ENCODE measurements at places on chromosomes 11 and 22.

GRCh38 chr11:78688460-78688859 lies 113.8 kb upstream of the NARS2 start:
- DNase-seq = no peak

GRCh38 chr22:27597703-27598444 lies 203.7 kb downstream of the MN1 start:
- DNase-seq = no peak

- DNase-seq = no peak
Observed at GRCh38 chr11:6635082-6635932, 16.1 kb upstream of the TPP1 start.

DNA sequence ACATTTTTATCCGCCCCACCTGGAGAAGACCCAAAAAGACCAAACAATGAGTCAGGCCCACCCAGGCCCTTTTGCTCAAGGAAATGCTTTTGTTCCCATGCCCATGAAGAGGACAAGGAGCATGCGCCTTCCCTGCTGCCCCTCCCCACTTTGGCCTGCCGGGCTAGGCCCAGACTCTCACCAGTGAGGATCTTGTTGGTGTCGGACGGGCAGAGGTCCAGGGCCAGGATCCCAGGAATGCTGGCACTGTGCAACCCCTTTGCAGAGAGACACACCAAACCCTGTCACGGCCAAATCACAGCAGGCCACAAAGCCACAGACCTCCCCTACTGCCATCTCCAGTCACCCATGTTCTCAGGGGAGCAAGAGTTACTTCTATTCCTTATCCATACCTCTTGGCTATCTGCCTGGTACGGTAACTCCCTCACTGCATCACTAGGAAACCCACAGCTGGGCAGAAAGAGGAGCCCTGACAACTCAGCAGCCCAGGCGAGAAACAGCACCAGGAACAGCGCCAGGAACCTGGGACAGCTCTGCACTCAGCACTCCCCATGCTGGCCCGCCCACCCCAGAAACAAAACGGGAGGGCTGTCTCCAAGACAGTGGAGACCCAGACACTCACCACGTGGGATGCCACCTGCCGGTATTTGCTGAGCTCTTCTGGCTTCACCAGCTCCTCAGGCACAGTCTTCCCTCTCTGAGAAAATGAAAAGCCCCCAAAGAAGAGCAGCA lies 5.5 kb downstream of the PRPF19 start:
- DNase-seq = no peak

GRCh38 chr11:76849376-76849775 lies 11.3 kb upstream of the ACER3 start:
- DNase-seq = no peak

DNA sequence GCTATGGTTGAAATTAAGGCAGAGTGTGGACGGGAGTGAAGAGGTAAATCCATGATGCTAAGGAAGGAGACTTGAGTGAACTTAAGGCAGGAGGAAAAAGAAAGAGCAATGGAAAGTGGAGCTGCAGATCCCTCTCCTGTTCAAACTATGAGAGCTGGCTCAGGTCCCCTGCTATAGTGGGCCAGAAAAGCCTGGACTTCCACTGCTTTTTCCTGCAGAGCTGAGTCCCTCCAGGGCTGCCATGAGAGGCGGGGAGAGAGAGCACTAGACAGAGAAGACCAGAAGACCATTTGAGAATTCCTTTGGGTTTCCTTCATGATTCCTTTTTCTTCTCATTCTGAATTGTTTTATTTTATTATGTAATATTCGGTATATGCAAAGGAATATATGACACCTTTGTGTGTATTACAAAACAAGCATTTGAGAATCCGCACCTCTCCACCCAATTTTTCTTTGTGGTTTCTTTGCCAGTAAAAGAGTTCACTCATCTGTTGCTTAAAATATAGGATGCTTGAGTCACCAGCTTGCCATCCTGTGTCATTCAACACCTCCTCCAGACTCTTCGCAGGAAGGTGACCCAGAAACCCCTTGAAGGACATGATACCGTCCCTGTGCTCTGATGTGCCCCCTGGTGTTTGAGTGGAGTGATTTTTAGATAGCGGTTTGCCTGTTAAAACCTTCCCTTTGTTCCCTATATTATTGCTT lies 24.4 kb downstream of the SREBF2 start:
- DNase-seq = no peak

DNA sequence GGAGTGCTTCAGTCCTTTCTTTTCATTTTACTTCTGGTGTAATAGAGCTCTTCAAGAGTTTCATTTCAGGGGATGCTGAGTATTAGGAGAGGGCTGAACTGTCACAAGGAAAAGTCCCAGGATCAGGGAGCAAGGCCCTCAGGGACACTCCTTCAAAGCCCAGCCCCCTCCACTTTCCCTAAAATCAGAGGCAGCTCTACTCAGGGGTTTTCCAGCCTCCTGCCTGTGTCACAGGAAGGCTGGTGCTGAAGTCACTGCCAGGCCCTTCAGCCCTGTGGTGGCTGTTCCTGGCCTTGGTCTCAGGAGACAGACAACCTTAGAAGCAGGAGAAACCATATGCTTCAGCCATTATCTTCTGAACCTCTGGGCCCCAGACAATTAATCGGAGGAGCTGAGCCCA lies 36.4 kb upstream of the KIRREL3 start:
- DNase-seq = no peak

DNA sequence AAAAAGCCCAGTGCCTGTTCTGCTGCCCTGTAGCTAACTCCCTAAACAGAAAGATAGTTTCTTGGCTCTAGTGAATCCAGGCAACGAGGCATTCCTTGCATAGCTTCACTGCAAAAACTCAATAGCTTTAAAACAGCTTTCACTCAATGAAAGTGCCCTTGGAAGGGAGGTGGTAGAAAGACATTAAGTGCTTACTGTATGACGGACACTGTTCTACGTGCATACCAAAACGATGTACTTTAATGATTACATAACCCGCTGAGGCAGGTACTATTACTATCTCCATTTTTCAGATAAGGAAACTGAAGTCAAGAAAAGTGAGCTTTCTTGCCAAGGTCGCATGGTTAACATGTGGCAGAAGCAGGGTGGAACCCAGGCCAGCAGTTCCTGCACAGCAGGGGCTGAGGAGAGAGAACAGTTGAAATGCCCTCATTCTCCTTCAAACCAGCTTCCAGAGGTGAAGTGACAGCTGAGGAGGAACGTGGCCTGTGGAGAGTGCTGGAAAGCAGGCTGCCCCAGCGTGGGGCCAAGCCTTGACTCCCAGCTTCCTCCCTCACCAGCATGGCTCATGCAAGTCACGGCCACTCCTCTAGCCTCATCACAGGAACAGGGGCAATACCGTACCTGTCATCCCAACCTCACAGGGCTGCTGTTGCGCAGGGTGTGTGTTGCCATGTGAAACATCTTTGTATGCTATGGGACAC lies 227.5 kb upstream of the NARS2 start:
- no peak for DNase-seq

GRCh38 chr11:66886671-66887221 lies 29.9 kb downstream of the LRFN4 start:
- DNase-seq = no peak

DNA sequence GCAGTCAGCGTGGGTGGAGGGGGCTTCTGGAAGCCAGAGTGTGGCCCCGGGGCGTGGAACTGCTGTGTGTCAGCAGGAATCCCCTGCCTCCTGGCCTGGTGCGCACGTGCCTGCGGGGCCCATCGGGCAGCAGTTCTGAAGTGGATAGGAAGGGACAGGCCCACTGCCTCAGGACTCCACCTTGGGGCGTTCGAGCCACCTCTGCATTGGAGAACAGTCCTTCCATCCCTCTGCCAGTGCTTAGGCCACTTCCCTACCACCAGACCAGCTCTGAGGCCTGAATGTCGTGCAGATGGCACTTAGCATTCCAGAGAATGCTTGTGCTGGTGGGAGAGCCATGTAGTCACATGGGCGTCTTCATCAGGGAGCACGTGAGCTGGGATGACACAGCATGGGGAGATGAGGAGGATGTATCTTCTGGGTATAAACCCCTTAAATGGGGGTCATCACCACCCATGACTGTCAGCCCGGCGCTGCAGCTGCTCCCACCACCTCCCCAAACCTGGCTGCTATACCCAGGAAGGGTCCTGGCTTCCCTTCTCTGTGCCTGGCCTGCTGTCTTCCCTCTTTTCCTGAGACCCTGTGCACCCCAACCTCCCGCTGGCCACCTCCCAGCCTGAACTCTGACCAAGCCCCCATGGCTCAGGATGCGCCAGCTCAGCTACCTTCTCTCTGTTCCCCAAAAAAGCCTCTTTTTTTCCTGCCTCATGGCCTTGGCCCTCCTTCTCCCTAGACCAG lies 9.7 kb downstream of the INCENP start:
- no peak for DNase-seq

Data from pancreas (tissue), 10 donors.